Heart left ventricle (tissue), 16 donors: ENCODE measurements at places on chromosomes 16 and 17. TPM values are rescaled to one million over a fixed set of nuclear protein-coding genes. Genes with fewer than 3 reads are reported as not detected.

DNA sequence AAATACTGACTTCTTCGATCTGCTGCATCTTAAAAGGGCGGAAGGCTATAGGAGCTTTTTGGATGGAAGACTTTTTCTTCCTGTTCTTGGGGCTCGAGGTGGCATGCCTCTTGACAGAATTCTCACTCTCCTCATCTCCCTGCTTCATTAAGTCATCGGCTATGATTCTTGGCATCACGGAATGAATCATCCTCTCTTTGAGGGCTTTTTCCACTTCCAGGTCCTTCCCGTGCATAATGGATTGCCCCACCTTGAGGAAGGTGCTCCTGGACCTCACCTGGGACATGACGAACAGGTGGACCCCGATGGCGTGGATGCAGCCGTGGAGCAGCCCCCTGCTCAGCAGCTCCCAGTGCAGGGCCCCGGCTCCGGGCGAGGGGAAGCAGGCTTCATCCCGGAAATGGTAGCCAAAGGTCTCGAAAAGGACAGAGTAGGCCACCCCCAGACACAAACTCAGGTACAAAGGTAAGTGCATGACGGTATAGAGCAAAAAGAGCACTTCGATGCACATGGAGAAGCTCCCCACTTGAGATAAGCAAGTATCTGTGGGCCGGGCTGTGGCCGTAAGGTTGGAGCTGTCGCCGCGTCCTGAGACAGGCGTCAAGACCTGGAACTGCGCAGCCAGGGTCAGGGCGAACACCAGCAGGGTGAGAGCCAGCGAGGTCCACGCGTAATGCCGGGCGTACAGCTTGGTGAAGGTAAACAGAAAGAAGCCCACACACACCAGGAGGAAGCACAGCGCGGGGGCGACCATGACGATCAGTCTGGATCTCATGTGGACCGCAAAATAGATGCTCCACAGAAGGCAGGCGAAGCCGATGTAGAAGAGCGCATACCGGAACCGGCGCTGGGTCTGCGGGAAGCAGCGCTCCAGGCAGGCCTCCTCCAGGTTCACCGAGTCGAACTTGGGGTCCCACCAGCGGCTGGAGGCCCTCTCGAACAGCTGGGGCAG is 1.7 kb downstream of the ADCY9 start:
- H3K36me3 ChIP-seq: no peaks in the 10 kb centered on the region
- peak overlapping the region; percentile 70 for H3K4me3 ChIP-seq
- H3K4me1 ChIP-seq: peaks cover 52% of the 10 kb centered on the region
- H3K27me3 ChIP-seq: no peaks in the 10 kb centered on the region
- peak overlapping the region; percentile 73 for H3K27ac ChIP-seq

DNA sequence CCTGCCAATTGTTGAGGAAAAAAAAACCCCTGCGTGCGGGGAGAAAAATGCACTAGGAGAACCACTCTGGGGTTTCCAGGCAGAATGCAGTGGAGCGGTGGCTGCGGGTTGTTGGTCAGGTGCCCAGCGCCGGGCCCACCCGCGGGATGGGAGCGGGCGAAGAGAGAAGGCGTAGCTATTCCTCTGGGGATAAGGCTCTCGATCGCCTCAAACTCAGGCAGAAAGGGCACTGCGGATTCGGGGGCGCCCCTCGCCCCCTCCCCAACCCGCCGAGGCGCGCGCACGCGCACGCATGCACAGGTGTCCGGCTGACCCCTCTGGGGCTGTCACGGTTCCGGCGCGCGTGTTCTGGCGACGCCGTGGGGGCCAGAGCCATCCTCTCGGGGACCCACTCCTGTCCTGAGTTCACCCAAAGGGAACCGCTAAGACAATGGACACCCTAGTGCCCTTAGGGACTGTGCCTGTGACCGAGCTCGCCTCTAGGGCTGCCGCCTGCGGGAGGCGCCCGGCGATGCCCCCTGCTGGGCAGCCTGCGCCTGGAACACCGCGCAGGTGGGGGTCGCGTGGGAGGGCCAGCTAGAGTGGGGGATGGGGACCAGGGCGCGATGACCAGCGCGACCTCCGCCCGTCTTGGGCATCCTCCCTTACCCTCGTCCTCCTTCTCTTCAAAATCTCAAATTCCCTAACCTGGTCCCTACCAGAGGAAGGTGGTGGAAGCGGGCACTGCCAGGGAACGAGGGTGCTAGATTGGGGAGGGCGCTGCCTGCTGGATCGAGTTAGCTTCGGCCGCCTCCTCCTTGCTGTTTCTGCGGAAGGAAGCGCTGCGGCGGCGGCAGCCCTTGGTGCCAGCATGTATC is 14.4 kb upstream of the CBX8 start:
- peak; percentile 33 for DNase-seq
- no peak overlapping the region for H3K27ac ChIP-seq
- H3K27me3 ChIP-seq: peaks cover 92% of the 10 kb centered on the region
- H3K4me1 ChIP-seq: peaks cover 63% of the 10 kb centered on the region

DNA sequence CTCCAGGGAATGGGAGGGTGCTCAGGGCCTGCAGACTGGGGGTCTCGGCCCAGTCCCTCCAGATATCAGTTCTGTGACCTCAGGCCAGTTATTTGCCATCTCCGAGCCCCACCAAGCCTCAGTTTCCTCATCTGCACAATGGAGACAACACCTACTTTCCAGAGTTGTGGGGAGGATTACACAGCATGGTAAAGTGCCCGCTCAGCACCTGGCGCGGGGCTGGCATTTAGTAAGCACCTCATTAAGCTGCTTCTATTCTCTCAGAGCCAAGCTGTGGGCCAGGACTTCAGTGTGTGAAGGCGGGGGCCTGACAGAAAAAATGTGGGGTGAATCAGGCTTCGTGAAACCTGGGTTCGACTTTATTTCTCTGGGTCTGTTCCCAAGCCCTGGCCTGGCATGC is 5.2 kb downstream of the FAM83G start:
- no peak for DNase-seq
- H3K4me1 ChIP-seq: no peaks in the 10 kb centered on the region
- H3K36me3 ChIP-seq: no peaks in the 10 kb centered on the region
- no peak overlapping the region for H3K27ac ChIP-seq
- no peak overlapping the region for H3K4me3 ChIP-seq
- no peaks in the 10 kb centered on the region for H3K27me3 ChIP-seq

- peak; percentile 61 for DNase-seq
- peaks cover 46% of the 10 kb centered on the region for H3K4me1 ChIP-seq
- H3K36me3 ChIP-seq: peaks cover 3% of the 10 kb centered on the region
- no peaks in the 10 kb centered on the region for H3K27me3 ChIP-seq
- peak overlapping the region; percentile 99 for H3K4me3 ChIP-seq
These were observed 740 bp upstream of the ATP6V0D1 start for GRCh38 chr16:67481561-67482232.

- H3K4me1 ChIP-seq: peaks cover 39% of the 10 kb centered on the region
These were observed 8.9 kb upstream of the GALK1 start for GRCh38 chr17:75773808-75774470.

DNA sequence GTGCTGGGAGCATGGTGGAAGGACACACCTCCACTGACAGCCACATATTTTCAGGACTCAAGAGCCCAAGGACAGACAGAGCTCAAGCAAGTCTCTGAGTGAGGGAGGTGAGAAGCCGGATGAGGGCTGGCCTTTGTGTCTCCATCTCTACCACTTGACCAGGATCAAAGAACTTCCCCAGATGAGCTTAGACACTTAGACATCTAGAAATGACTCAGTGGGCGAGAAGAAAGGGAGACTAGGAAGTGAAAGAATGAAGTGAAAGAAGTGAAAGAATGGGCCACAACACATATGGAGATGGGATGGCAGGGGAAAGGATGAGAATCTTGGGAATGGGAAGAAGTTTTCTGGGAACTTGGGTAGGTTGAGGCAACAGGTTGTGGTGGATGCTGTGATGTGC is 274.9 kb upstream of the CCL2 start:
- H3K4me1 ChIP-seq: peaks cover 5% of the 10 kb centered on the region
- no peak for DNase-seq
- no peak overlapping the region for H3K4me3 ChIP-seq
- H3K27ac ChIP-seq: no peak overlapping the region
- no peaks in the 10 kb centered on the region for H3K27me3 ChIP-seq

DNA sequence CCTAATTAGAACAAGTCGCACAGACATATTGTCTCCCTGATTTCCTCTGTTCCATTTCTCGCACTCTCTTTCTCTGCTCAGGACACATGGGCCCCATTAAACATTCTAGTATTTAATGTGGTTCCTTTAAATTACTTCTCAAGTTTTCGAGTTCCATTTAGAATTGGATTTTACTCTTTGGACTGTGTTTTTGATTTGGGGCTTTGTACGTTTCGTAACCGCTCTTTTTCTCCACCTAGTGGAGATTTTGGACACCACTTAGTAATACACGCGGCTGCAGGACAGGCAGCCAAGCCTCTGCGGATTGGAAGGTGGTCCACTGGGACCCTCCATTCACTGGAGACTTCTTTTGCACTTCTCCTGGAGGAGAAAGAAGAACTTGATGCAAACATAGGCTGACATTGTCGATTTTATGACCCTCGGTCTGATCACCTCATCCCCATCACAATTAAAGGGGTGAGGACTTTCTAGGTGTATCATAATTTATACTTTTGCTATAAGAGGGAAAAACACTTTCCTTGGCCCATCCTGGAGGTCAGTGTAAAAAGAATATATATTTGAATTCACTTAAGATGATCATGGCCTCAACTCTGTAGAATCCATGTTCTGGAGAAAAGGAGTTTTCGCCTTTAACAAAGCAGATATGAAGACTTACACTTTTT is 85.7 kb downstream of the NOG start:
- no peaks in the 10 kb centered on the region for H3K36me3 ChIP-seq
- H3K27me3 ChIP-seq: peaks cover 51% of the 10 kb centered on the region
- H3K4me1 ChIP-seq: peaks cover 7% of the 10 kb centered on the region
- no peak overlapping the region for H3K4me3 ChIP-seq
- DNase-seq: no peak

DNA sequence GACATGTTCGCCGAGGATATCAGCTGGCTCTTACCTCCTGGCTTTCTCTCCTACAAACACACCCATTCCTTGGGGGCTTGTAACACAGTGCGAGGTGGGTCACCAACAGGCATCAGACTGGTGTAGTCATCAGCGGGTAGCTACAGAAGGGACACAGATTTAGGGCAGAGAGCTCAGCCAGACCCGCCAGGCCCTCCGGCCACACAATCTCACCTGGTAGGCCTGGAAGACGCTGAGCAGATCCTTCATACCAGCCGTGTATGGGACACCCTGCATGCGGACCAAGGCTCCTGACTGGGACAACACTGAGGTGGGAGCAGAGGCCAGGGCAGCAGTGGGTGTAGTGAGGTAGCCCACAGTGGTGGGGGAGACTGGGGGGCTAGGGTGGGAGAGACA is 5.8 kb downstream of the ESRP2 start:
- no peak for DNase-seq
- no peak overlapping the region for H3K27ac ChIP-seq
- no peaks in the 10 kb centered on the region for H3K27me3 ChIP-seq
- H3K4me1 ChIP-seq: peaks cover 7% of the 10 kb centered on the region
- H3K4me3 ChIP-seq: no peak overlapping the region
- peaks cover 30% of the 10 kb centered on the region for H3K36me3 ChIP-seq

DNA sequence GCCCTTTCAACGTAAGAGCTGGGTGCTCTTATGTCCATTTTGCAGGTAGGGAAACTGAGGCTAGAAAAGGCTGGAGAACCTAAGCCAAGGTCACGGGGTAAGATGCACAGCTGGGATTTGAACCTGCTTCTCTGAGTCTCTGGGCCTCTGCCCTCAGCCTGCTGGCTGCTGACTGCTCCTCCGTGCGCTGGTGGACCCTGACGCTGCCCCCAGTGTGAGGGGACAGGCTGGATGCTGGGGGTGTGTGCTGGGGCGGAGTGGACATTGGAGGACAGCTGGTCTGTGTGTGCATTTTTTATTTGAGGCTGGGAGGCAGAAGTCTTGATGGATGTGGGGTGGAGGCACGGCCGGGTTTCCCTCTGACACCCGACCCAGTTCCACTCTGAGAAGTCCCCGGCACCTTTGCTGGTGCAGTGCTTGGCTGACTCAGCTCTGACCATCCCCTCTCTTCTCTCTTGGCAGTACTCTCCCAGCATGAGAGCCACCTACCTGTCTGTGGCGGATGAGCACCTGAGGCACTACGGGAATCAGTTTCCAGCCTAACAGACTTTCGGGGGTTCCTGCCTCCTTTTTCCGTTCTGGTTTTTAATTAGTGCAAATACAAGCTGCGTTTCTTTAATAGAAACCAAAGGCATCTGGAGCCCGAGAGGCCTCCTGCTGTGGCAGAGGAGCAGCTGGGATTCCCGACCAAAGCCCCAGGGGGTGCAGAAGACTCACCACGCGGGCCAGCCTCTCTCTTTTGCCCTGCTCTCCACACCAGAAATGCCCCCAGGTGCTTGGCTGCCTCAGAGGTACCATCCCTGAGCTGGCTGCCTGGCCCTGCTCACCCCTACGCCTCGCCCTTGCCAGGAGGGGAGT is 14.1 kb upstream of the DNAI2 start:
- no peak overlapping the region for H3K4me3 ChIP-seq
- H3K27me3 ChIP-seq: no peaks in the 10 kb centered on the region
- H3K36me3 ChIP-seq: peaks cover 23% of the 10 kb centered on the region
- DNase-seq: no peak
- H3K4me1 ChIP-seq: no peaks in the 10 kb centered on the region

The RAB37 gene
- polyA plus RNA-seq: 2.0 TPM

The GINS2 gene
- polyA plus RNA-seq: 0.36 TPM
